ENCODE measurements at places on chromosomes 11 and 22. TPM values are rescaled to one million over a fixed set of nuclear protein-coding genes. Genes with fewer than 3 reads are reported as not detected.

- DNase-seq = no peak
Measured at GRCh38 chr11:1597331-1597993, 632 bp downstream of the KRTAP5-2 start.

DNA sequence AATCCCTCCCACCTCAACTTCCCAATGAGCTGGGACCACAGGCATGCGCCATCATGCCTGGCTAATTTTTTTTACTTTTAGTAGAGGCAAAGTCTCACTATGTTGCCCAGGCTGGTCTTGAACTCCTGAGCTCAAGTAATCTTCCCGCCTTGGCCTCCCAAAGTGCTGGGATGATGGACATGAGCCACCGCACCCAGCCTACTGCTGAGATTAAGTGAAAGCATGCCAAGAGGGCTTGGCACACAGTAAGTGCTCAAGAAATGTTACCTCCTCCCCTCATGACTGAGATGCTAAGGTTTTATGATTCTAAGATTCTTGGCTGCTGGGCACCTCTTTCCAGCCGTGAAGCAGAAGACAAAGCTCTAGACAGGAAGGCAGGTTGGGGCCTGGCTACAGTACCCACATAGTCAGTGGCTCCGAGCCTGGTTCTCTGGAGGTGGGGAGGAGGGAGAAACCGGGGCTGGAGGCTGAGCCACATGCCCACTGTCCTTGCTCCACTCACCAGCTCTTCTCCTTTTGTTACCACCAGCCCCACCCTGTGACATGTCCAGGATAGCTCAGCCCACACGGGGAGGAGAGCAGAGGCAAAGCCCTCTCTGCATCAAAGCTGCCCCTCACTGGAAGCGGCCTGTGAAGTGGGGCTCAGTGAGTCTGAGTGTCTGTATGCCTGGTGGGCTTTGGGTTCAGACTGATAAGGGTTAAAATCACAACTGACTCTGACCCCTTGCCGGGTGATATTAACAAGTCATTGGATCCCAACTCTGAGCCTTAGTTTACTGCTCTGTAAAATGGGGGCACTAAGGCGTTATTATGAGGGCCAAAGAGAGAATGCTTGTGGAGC, 12.9 kb downstream of the ARHGEF17 start:
- DNase-seq = no peak

DNA sequence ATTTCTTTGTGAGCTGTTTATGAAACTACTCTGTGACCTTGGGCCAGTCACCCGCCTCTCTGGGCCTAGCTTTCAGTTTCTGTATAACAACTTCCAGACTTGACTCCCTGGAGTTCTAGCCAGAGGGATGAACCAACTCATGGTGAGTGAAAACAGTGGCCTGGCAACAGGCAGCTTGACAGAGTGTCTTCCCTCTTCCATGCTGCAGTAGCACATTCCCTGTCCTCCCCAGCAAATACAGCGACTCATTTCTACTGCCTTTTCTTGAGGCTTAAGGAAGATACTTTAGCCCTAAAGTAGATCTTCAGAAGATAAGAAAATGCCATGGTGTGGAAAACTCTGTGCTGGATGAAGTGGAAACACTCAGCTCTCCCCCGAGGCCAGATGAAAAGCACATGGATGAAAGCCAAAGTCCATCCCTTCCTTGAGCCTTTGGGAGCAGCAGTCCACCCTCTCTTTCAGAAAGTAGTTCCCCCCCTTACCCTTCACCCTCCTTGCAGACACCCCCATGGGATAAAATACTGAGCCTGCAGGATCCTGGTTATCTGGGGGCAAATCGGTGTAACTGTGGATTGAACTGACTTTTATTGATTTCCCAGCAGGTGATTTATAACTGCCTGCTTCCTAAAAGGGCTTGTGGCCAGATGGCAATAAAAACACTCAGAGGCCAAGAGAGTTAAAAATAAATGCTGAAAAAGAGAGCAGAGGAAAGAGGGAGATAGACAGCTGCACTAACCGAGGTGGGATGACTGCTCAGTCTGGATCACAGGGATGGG, 24.1 kb downstream of the IRAG1 start:
- DNase-seq = peak; percentile 75

GRCh38 chr22:26385164-26385563, 43.9 kb upstream of the ASPHD2 start:
- peak; percentile 36 for DNase-seq

- no peak for DNase-seq
Measured at GRCh38 chr22:47019012-47019790, 256.8 kb downstream of the TBC1D22A start.

DNA sequence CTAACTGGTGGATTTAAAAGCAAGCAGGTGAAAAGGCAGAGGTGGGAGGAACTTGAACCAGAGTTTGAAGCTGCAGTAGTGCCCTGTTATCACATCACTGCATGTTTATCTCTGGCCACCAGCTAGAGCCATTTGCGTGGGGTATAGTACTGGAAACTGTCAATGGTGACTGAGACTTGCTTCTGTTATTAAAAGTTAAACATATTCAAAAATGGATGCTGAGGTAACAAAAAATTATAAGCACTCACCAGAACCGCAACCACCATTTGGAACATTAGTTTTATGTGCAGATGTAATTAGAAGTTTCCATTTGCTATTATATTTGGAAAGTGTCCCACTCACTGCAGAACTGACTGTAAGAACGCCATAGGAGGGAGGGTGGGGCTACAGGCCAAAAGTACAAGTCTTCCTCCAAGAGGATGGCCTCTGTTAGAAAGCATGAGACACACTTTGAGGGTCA, 1.2 kb upstream of the CD59 start:
- DNase-seq = no peak

The MFRP gene
- total RNA-seq = not detected

The DBX1 gene
- total RNA-seq = not detected
